ENCODE measurements at places on chromosomes 3 and 15.

- no peak for DNase-seq
Measured at GRCh38 chr15:82371656-82372055, 22.4 kb upstream of the GOLGA6L10 start.

GRCh38 chr15:28080386-28080785 is 18.7 kb downstream of the OCA2 start:
- no peak for DNase-seq

- no peak for DNase-seq
Measured at GRCh38 chr3:25430287-25430934, 2.3 kb downstream of the RARB start.

GRCh38 chr3:177730814-177731213 is 533.5 kb upstream of the TBL1XR1 start:
- DNase-seq, result no peak

GRCh38 chr3:66819993-66820501 is 178.1 kb upstream of the KBTBD8 start:
- no peak for DNase-seq

Data from cerebellar nuclear complex (tissue), 1 donor.